ENCODE measurements at places on chromosomes 5 and 9. TPM values are rescaled to one million over a fixed set of nuclear protein-coding genes. Genes with fewer than 3 reads are reported as not detected.

FGF18 gene
- total RNA-seq = 0.35 TPM

PTGDS gene
- 15.9 TPM for total RNA-seq

C9orf85 gene
- total RNA-seq = 12.2 TPM

ENG gene
- total RNA-seq = 34.5 TPM

DNA sequence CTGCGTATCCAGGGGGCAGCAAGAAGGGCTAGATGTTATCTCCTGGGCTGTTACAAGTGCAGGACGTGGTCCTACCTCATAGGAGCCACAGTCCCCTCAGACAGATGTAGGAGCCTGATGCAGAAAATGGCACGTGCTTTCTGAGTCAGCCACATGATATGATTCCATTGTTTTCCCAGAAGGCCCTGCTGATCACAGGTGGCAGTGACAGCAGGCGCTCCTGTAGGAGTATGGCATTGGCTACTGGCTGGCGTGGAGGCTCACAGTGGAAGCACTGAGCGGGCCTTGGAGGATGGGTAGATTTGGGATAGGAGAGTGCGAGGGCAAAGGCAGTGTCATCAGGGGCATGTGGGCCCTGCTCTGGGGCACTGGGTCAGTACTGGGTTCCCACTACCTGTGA is 21.9 kb downstream of the USP20 start:
- DNase-seq = no peak

DNA sequence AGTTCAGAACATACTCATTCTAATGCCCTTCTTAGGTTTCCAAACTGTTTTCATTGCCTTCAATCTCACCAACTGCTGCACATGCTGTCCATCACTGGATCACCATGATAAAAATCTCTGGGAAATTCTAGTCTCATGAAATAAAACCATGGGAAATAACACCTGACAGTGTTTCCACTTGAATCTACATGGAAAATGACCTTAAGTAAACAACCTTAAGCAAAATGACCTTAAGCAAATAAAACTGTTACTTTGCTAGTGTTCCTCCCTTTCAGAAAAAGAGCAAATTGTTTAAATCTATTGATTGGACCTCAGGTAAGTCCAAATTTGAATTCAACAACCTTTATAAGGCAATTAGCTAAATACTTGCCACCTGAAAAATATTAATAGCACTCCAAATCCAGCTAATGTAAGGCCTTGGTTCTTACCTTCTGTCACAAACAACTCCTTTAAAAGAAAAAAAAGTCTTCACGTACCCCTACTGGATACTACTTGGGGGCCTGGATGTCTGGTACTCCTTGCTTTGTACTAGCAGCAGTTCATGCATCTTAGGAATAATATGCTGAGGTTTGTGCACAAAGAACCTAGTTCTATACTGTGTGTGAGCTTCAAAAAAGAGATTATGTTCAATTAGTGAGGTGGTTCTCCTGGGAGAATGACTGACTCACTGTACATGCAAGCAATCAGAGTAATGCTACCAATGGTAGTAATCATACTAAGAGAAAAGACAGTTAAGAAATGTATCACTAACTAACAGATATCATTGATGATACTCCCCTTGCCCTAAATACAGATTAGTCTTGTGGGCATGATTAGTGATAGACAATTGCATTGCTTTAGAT is 630.4 kb downstream of the PSAT1 start:
- no peak for DNase-seq

GRCh38 chr9:72407114-72407513 is 42.1 kb upstream of the ZFAND5 start:
- no peak for DNase-seq

DNA sequence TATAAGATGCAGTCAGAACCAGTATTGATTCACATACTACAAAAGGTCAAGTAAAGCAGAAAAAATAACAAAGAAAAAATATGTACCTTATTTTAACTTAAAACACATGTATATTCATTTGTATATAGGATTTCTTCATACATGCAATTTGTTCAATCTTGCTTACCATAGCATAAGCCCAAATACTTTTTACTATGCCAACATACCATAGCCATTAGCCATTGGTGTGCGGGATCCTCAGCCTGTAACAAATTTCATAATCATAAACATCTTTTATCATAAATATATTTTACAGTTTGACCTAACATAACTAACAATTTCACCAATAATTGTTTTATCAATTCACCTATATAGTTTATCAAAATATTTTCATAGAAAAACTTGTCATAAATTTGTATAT is 51.1 kb downstream of the MPDZ start:
- DNase-seq = no peak

GRCh38 chr9:127452691-127453090 is 1.4 kb downstream of the LRSAM1 start:
- peak; percentile 90 for DNase-seq

GRCh38 chr5:157546456-157547100 is 29.0 kb downstream of the ADAM19 start:
- DNase-seq = no peak

DNA sequence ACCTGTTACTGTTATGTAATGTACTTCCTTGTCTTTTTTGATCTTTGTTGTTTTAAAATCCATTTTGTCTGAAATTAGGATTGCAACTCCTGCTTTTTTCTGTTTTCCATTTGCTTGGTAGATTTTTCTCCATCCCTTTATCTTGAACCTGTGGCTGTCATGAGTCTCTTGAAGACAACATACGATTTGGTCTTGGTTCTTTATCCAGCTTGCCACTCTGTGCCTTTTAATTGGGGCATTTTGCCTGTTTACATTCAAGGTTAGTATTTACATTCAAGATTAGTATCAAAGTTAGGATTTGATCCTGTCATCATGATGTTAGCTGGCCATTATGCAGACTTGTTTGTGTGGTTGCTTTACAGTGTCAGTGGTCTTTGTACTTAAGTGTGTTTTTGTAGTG is 156.8 kb downstream of the GDNF start:
- no peak for DNase-seq

- no peak for DNase-seq
These were observed 580.2 kb upstream of the FAM174A start for GRCh38 chr5:99955006-99955405.
